ENCODE measurements at places on chromosomes 4 and X.

GRCh38 chr4:1351854-1352566, 5.0 kb downstream of the UVSSA start:
- DNase-seq: peak; percentile 66

GRCh38 chrX:95071052-95071451, 1397.0 kb downstream of the FAM133A start:
- no peak for DNase-seq

DNA sequence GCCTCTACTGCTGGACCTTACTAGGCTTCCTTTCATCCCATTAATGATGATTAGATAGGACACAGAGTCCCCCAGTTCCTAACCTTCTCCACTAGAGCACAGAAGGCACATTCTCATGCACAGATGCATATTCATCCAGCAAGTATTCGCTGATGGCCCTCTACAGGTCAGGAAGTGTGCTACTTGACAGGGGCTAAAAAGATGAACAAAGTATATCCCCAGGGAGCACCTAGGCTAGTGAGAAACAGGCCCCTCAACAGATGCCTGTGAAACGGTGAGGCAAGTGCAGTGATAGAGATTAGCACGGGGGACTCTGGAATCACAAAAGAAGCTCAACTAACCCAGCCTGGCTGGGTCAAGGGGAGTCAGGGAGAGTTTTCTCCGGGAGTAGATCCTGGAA, 95.8 kb downstream of the MGST2 start:
- DNase-seq: no peak

DNA sequence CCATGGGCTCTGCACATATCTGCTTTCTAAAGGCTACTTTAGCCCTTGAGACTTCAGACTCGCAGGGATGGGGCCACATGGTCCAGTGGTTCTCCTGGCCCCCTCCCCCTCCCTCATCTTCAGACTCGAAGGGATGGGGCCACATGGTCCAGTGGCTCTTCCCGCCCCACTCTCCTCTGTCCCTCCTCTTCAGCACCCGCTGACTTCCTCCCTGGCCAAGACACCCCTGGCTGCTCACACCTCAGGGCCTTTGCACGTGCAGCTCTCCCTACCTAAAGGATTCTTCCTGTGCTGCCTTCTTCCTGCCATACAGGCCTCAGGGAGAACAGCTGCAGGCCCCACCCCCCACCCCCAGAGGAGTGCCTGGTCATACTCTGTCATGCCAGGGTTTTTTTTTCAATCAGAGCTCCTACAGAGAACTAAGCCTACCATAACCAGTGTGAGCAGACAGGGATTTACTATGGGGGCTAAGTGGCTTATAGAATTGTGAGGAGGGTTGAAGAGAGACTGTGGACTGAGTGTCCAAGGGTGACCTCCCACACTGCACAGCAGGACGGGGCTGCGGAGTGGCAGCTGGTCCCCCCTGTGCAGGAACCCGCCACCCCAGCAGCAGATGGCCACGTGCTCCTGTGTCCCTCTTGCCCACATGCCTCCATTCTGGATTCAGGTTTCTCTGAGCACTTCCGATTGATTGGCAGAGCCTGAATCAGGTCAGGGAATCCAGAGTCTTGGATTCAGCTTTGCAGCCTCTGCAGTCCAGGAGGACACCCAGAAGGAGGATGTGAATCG, 6.1 kb upstream of the SPON2 start:
- DNase-seq: no peak

DNA sequence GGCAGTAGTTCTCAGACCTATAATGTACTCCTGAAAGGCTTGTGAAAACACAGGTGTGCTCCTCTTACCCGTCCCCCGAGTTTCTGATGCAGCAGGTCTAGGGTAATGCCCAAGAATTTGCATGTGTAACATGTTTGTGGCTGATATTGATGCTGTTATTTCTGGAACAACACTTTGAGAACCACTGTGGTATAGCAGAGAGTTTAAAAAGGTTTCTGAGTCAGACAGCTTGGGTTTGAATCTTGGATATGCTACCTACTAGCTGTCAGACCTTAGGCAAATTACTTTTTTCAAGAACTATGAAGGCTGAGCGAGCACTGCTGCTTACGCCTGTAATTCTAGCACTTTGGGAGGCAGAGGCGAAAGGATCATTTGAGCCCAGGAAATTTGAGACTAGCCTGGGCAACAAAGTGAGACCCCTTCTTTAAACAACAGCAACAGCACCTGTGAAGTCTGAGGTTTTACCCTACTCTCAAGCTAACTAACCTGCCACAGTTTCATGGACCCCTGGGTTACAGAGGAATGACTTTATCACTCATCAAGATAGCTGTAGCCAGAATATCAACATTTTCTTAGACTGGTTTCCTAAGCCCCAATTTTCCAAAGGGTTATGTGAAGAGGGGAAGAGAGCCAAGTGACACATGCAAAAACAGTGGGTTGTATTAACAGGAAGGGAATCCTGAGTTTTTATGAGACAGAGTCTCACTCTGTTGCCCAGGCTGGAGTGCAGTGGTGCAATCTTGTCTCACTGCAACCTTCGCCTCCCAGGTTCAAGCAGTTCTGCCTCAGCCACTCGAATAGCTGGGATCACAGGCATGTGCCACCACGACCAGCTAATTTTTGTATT, 5.1 kb downstream of the AFF1 start:
- no peak for DNase-seq

GRCh38 chr4:140251571-140251970, 97.6 kb upstream of the MAML3 start:
- no peak for DNase-seq

- DNase-seq: peak; percentile 24
These were observed 2185.1 kb upstream of the TENM3 start for GRCh38 chr4:180057891-180058671.

GRCh38 chrX:15160558-15161095, 109.3 kb downstream of the ASB9 start:
- DNase-seq: no peak

GRCh38 chrX:21374163-21374993, at the start of gene CNKSR2:
Gene CNKSR2 (plus strand): TSS chrX:21374418. CDS start chrX:21374898, 480 bp downstream.
- peak; percentile 34 for DNase-seq

GRCh38 chrX:132094164-132094563, 33.7 kb downstream of the FRMD7 start:
- DNase-seq: no peak

DNA sequence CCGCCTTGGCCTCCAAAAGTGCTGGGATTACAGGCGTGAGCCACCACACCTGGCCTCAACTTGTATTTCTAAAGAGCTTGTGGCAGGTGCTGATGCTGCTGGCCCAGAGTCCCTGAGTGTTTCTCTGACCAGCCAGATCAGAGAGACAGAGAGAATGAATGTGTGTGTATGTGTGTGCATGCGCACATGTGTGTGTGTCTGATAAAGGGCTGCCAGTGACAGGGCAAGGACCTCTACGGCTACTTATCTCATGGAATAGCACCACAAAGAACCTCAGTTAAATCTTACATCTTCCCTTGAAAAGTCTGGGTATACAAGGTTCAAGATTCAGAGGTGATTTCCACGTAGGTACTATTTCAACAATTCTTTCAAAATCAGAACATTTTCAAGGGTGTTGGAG, 86.0 kb downstream of the SCD5 start:
- no peak for DNase-seq

DNA sequence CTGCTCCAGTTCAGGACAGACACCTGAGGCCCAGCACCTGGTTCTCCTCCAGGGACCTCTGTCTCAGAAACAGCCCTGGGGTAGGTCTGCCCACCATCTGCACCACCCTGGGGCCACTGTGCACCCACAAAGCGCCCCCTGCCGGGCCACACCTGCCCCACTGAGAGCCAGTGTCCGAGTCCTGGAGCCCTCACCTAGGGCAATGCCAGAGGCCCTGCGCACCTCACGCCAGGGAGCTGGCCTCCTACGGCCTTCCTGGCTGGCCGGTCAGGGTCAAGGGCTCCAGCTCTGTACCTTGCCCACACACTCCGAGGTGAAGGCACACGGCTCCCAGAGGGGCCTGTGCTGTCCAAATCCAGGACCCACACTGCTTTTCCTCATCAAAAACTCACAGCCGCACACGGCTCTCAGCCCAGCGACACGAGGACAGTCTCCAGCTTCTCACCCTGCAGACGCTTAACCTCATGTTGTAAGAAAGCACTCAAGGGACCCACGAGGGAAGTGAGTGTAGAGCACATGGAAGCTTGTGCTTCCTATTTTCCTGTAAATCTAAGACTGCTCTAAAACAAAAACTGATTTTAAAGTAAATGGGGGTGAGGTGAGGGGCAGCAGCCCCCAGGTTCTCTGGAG, 5.4 kb downstream of the CTBP1 start:
- no peak for DNase-seq
